A673 (cell line): ENCODE measurements at places on chromosomes 13 and 19. TPM values are rescaled to one million over a fixed set of nuclear protein-coding genes. Genes with fewer than 3 reads are reported as not detected.
A peak's percentile ranks its signal among the peaks of the same experiment; 100 is the strongest.

The VSTM2B gene
- total RNA-seq = not detected in 2 replicates

The KRI1 gene
- total RNA-seq = 45.2 and 47.8 TPM in 2 replicates

DNA sequence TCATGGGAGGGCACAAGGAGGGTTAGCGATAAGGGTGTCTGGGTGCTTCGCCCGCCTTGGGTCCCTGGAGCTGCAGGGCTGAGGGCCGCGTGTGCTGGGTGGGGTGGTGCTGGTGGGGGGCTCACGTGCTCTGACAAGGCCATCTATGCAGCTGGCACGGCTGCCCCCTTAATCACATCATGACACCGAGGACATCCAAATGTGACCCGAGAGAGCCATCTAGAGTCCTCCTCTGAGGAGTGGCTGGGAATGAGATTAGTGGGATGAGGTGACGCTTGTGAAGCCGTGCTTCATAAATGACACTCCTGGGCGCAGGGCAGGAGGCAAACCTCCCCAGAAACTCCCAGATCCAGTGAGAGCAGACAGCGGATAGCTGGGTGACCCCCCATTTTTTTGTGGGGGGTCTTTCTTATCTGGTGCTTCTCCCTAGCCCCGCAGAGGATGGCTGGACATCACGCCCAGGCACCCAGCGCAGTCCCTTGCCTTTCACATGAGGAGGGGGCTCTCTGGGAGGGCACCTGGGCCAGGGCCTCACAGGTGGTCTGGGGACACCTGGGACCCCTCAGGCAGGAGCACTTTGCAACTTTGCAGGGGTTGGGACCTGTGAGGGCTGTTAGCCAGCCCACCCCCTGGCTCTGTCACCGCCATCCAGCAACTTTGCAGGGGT lies 6.6 kb downstream of the FZR1 start:
- DNase-seq = no peak

DNA sequence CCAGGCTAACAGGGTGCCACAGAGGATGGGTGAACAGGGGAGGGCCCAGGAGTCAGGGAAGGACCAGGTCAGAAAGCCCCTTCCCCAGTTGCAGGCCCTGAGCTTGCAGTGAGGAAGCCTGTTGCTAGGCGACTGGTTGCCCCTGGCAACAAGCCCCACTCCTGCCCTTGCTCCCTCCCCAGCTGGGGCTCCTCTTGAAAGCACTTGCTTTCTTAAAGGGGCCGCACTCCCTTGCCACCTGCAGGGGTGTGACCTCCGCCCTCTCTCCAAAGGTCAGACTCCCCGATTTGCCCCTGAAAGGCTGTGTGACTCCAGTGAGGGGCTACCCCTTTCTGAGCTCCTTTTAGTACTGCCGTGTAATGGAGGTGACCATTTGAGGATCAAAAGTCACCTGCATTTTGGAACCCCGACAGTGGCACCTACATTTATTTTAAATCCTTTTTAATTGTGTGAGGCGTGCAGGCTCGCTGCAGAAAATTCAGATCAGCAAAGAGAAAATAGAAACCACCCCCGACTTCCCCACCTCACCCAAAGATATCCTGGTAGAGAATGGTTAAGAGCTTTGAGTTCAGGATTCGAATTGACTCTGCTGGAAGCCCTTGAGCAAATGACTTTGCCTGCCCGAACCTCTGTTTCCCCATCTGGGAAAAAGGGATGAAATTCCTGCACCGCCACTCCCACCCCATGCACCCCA lies 4.8 kb downstream of the FCHO1 start:
- DNase-seq = peak; percentile 67

The CEACAM8 gene
- total RNA-seq = not detected in 2 replicates

DNA sequence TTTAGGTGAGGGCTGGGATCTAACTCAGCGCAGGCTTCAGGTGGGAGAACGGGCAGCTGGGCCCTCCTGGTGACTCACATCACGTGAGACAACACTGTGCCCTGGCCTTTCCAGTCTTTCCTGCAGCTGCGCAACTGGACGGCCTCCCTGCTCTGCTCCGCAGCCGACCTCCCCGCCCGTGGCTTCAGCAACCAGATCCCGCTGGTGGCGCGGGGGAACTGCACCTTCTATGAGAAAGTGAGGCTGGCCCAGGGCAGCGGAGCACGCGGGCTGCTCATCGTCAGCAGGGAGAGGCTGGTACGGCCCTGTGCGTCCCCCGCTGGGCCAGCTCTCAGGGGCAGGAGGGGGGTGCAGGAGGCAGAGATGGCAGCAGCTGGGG lies 8.8 kb downstream of the SPPL2B start:
- no peak for DNase-seq

GRCh38 chr19:38674388-38675171 lies 27.1 kb downstream of the ACTN4 start:
- DNase-seq = no peak

DNA sequence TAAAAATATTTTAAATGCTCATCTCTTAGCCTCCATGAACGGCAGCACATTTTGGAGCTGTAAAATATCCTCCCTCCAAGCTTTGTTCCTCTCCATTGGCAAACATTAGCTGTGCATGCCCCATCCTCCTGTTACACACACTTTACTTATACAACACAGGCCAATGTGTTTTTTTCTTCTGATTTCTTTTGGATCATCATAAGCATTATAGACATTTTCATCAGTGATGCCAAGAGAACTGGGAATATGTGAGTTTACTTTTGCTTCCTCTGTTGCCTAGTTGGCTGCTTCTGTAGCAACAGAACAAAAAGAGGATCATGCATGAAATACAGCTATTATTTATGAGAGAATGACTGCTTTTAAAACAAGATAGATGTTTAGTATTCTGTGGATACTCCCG lies 142.6 kb downstream of the PCDH9 start:
- no peak for DNase-seq
